ENCODE measurements at places on chromosomes 2 and 18. TPM values are rescaled to one million over a fixed set of nuclear protein-coding genes. Genes with fewer than 3 reads are reported as not detected.

FBLN7 gene
- total RNA-seq, result 2.5 TPM

DNA sequence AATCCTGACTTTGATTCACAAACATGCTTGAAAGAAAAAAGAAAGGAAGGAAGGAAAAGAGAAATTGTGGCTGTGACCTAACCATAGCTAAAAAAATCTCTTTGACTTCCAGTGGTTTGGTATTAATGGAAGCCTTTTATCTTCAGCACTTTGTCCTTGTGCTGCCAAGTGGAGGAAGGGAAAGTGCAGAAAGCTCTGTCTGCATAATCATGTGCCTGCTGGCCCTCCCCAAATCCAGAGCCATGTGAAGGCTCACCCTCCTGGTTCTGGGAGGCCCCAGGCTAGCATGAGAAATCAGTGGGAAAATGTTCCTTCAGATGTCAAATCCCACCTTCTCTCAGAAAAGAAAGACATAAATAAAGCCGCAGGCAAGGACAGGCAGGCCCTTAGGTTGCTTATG lies 48.3 kb upstream of the BMPR2 start:
- H3K4me1 ChIP-seq, result no peaks in the 10 kb centered on the region
- H3K27me3 ChIP-seq, result no peaks in the 10 kb centered on the region
- H3K36me3 ChIP-seq, result peaks cover 15% of the 10 kb centered on the region
- no peak overlapping the region for H3K27ac ChIP-seq

- no peak for DNase-seq
- no peak overlapping the region for H3K4me3 ChIP-seq
- peaks cover 8% of the 10 kb centered on the region for H3K36me3 ChIP-seq
Observed at GRCh38 chr2:121489911-121490583, 40.6 kb upstream of the RNU4ATAC start.

DNA sequence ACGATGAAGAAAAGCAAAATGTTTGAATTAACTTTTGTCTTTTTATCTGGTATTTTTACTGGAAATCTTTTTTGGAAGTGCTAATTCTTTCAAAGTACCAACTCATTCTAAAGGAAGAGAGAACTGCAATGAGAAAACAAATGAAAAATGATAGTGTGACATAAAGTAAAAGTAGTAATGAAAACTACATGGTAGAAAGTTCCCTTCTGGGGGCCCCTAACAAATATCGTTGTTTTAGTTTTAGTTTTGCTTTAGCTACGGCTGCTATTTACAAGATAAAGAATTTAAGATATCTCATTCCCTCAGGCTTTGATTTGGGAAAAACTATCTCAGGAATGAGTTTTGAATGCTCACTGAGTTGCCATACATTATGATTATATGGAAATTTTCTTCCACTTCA lies 161.4 kb downstream of the XIRP2 start:
- H3K36me3 ChIP-seq, result no peaks in the 10 kb centered on the region
- no peaks in the 10 kb centered on the region for H3K27me3 ChIP-seq
- H3K4me1 ChIP-seq, result no peaks in the 10 kb centered on the region

DNA sequence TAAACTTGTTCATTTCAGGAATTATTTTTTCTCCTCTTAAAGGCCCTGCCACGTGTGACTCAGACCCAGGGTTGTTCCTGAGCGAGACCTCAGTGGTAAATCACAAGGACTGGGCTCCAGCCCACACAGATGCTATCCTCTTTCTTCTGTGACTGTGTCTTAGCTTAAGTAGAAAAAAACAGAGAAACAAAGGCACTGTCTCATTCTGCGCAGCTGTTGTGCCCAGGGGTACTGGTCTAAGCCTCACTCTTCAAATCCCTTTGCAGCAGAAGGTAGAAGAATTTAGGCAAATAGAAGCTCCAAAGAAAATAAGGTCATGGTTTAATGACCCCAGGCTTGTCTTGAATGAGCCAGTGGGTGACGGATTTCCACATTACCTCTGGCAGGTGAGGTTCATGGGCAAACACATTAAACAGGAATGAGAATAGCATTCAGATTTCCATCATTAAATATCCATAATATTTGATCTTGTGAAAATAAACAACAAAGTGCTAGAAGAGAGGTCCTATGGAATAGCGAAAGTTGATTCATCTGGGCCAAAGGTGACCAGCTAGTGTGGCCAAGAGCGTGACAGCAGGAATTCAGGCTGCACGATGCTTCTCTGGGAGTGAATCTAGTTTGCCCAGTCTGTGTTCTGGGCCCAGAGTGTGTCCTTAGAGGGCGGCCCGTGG lies 63.3 kb downstream of the LIPG start:
- H3K4me1 ChIP-seq, result peaks cover 7% of the 10 kb centered on the region
- H3K36me3 ChIP-seq, result no peaks in the 10 kb centered on the region

DNA sequence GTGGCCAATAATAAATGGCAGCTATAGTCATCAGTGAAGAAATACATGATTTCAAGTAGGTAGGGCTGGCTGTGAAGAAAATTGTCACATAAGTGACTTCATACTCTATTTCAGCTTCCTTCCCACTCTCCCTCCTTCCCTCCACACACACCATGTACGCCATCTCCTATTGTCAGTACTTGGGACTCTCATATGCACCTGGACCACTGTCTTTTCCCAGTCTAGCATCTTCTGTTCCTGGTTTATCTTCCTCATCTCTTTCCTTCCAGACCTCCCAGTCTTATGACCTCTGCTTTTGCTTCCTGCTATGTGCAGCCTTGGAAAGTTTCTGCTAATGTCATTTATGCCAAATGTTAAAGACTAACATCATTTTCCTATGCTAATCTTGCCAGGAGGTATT lies 35.0 kb downstream of the HNMT start:
- H3K4me1 ChIP-seq, result no peaks in the 10 kb centered on the region
- peaks cover 20% of the 10 kb centered on the region for H3K36me3 ChIP-seq
- H3K4me3 ChIP-seq, result no peak overlapping the region
- no peak for DNase-seq
- H3K27me3 ChIP-seq, result no peaks in the 10 kb centered on the region
